Cerebellum (tissue), 4 donors: ENCODE measurements at places on chromosomes 11 and 22. TPM values are rescaled to one million over a fixed set of nuclear protein-coding genes. Genes with fewer than 3 reads are reported as not detected.

DNA sequence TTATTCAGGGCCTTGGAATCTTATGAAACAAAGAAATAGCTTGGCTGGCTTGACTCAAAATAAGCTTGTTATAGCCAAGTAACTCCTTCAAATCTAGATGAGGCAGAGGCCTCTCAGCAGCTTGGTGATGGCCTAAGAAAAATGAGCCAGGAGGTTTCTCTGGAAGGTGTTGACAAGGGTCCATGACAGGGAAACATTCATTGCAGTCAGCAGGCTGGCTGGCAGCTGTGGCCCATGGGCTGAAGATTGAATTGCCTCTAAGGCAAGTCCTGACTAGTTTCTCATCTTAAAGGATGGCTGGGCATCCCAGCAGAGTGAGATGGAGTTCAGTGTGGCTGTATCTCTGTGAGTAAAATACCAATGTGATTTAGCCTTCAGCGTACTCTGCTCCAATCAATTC, 441.0 kb downstream of the NELL1 start:
- no peak for DNase-seq

Gene CNIH2
- total RNA-seq, result 36.8 TPM

Gene LSP1
- total RNA-seq, result 0.82 TPM

Gene P4HA3
- 0.45 TPM for total RNA-seq
